ENCODE measurements at places on chromosomes 6 and 20.

DNA sequence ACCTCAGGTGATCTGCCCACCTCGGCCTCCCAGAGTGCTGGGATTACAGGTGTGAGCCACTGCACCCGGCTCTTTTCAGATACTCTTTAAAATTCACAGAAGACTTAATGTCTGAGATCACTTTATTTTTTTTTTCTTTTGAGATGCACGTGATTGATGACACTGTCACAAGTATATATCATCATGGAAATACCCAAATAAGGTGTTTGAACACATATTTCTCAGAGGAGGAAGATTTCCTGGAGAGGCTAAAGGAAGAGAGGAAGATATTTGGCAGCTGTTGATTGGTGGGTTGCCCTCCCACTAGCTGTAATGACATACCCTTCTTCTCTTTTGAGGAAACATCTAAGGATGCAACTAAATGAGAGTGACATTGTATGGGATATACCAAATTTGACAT, 225.9 kb upstream of the CITED2 start:
- no peak for DNase-seq

DNA sequence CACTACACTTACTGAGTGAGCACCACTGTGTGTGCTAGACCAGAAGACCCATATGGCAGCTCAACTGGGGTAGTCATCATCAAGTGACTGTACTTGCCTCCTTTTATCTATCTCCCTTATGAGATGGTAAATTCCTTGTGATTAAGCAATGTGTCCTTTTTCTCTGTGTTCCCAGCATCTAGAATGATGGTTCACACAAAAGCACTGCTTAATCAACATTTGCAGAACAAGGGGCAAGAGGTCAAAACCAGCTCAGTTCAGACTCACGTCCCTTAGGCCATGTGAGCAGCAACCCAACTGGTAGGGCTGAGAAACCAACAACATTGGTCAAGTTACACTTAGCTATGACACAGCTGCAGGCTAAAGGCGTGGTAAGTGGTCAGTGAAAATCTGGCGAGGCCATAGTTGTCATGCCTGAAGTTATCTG, 10.0 kb downstream of the TRAM2 start:
- no peak for DNase-seq

GRCh38 chr6:156775717-156776116, 1.5 kb upstream of the ARID1B start:
- no peak for DNase-seq

- no peak for DNase-seq
These were observed 296.4 kb upstream of the CDH4 start for GRCh38 chr20:60955706-60956105.

- no peak for DNase-seq
These were observed 34.5 kb upstream of the TSHZ2 start for GRCh38 chr20:52937591-52938100.

All from bone marrow (tissue), 2 donors.